ENCODE measurements at places on chromosomes 5 and 9.

DNA sequence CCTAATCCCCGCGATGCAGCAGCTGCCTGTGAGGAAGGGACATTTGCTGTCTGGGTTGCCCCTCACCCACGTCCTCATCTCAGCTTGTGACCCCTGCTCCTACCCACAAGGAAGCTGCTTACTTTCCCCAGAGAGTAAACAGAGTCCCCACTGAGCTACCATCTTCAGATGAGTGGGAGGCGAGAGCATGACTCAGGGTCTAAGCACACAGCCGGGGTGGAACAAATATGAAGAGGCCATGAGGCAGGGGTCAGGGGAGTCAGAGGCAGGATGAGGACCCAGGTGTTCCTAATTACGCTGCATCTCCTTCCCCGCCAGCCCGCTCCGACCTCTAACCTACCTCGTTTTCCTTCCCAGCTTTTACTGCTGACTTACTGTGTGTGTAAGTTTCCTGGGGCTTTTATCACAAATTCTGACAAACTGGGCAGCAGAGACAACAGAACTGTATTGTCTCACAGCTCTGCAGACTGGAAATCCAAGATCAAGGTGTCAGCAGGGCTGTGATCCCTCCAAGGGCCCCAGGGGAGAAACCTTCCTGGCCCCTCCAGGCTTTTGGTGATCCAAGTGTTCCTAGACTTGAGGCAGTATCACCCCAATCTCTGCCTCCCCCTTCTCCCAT, 94.0 kb upstream of the DNAH5 start:
- DNase-seq = no peak

GRCh38 chr9:130451509-130452388, 7.0 kb downstream of the ASS1 start:
- DNase-seq = no peak

DNA sequence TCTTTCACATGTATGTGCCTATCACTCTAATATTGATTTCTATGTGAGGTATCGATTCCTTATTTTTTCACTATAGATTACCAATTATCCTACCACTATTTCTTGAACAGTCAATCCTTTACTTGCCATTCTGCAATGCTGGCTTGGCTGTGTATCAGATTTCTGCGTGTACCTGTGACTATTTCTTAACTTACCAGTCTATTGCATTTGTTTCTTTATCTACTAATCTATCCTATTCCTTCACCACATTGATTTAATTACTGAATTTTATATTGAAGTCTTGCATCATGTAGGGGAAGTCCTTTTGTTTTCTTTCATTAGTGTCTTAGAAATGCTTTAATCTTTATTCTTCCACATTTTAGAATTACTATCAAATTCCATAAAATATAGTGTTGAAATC, 684.8 kb downstream of the LRRC70 start:
- no peak for DNase-seq

DNA sequence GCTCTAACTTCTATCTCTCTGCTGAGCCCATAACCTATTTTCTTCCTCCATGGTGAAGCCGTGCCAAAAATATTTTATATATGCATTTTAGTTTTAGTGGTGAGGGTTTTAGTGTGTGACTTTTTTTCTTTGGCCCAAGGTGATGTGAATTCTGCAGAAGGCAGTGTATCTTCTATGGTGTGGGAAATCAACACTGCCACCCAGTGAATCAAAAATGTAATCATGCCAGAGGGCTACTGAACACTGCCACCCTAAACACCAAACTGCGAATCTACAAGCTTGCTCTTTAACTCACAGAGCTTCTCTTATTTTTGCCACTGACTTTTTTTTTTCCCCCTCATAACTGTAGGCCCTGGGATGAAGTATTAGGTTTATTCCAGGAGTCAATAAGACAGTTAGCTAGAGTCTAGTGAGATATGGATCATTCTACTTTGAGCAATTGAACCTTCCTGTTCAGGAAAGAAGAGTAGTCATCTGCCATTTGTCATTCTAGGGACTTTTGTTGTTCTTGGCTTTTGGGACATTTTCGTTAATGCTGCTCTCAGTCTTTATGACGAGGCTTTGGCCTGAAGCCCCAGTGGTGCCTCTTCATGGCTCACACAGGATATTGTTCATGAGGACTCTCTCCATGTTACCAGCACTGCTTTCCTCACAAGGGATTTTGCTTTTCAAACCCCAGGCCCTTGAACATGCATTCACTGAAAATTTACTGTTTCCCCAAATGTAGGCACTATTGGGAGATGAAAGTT, 53.1 kb downstream of the C7 start:
- DNase-seq = no peak

- DNase-seq = no peak
Measured at GRCh38 chr9:92385953-92386352, 18.4 kb downstream of the OGN start.

- peak; percentile 60 for DNase-seq
Measured at GRCh38 chr9:105157171-105157583, 87.3 kb upstream of the SLC44A1 start.

DNA sequence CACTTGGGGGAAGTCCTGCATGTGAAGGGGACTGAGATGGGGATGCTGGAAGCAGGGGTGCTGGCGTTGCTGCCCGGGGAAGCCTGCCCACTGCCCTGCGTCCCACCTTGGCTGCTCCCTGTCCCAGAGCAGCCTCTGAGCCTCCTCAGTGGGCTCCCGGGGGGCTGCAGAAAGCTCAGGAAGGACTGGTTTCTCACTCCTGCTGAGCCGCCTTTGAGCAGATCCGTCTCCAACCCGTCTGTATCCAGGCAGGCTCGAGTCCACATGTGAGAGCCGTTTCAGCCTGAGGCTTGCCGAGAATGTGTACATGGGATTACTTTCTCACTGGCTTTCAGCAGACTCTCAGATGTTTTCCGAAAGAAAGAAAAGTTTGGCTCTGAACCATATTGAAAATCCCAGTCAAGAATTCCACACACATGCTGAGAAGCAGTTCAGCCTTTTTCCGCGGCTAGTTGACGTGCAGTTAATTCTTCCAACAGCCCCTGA, 95.3 kb upstream of the COL5A1 start:
- DNase-seq = no peak

GRCh38 chr5:95730011-95730700, 980 bp upstream of the RHOBTB3 start:
- no peak for DNase-seq

- DNase-seq = no peak
Measured at GRCh38 chr5:122413722-122414121, 101.7 kb downstream of the SNCAIP start.

DNA sequence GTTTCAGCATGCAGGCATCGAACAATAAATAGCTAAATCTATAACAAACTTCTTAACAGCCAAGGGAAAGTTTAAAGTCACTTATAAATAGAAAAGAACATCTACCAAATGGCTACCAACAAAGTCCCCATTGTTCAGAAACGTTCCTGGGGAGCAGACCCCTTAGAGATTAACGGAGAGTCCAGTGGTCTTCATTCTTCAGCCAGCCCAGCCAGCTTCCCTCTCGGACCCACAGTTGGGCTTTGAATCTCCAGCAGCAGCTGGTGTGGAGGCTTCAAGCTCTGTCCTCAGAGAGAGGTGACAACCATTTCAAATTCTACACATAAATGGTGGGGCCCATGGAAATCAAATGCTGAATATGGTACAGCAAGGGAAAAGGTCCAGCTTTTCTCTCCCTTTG, 11.2 kb downstream of the ENC1 start:
- no peak for DNase-seq

DNA sequence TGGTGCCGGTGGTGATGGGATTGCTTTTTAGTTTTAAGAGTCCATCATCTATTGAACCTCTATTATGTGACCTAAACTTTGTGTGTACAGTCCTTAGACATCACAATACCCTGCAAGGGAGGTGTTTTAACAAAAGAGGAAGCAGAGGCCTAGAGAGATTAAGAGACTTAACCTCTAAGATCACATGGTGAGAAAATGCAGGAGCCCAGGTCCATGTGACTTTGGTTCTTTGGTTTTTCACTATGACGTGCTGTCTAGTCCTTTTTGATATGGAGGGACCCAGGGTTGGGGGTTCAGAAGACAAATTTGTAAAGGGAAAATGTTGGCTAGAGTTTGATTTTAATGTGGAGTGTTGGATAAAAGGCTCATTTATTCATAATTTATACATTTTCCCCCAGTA, 34.1 kb upstream of the TRMT10B start:
- no peak for DNase-seq

DNA sequence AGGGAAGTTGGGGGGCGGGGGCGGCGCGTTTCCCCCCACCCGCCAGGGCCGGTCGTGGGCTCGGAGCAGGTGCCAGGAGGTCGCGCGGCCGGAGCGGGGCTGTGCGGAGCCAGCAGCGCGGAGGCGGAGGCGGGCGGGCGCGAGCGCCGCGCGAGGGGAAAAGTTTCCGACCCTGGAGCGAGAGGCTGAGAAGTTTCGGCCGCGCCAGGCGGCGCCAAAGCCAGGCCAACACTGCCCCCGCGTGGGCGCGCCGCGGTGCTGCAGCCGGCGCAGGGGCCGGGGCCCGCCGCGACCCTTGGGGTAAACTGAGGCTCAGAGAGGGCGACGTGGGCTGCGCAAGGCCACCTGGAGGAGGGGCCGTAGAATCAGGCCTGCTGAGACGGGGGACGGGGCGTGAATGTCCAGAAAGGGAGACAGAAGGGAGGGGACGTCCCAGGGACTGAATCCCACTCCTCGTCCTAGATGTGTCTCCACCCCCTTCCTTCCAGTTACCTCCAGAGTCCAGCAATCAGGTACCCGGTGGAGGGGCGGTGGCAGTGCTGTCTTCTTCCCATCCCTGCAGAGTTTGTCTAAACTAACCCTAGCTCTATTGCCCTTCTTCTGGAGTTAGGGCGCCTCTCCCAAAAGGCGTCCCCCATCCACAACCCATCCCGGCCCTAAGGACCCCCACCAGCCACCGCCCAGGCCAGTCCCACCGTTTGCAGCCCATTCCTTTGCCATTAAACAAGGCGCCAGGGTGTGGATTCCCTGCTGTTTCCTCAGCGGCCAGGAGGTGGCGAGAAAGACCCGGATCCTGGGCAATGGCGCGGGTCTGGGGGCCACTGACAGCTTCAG, 10.2 kb downstream of the C9orf50 start:
- peak; percentile 90 for DNase-seq

DNA sequence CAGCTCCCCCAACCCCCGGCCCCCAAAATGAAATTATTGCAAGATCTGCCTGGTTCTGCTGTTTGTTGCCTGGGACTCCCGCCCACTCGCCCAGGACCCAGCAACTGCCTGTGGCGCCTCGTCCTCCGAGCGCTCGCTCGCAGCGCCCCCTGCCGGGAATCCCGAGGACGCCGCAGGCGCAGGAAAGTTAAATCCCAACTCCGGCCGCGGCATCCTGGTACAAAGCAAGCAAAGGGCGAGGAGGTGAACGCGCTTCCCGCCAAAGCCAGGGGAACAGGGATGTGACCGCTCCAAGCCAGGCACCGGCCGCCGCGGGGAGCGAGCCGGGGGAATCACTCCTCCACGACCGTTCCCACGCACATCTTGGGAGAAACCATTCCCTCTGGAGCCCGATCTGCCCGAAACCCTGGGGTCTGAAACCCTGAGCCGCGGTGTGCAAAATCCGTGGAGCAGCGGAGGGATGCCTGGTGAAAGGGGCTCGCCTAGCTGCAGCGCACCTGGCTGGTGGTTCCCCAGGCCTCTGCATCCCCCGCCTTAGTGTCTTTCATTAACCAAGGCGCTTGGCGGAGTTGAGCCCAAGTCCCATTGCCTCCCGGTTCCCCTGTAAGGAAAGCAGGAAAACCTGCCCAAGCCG, 1.3 kb downstream of the SEMA5A start:
- peak; percentile 94 for DNase-seq

GRCh38 chr5:12570688-12571087, 666.4 kb upstream of the CTNND2 start:
- no peak for DNase-seq
